ENCODE measurements at places on chromosomes 6 and 20.

GRCh38 chr20:16434062-16434664, 139.1 kb downstream of the KIF16B start:
- no peak for DNase-seq

DNA sequence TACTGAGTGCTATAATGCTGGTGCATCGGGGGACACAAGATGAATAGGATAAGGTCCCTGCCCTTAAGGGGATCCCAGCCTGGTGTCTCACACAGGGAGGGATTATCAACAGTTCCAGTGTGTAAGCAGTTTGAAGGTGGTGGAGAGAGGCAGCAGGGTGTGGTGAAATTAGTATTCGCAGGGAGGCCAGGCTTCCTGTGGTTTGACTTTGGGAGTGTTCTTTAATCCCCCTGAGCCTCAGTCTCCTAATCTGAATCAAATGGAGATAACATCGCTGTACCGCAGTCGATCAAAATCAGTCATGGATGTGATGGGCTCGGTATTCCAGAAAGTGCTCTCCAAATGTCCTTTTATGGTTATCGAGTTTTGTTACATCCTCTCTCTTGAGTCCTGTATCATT, 288.1 kb upstream of the SUPT3H start:
- no peak for DNase-seq

- peak; percentile 84 for DNase-seq
Measured at GRCh38 chr20:38094373-38094891, 60.9 kb downstream of the RPRD1B start.

- DNase-seq = no peak
Measured at GRCh38 chr20:64129146-64129782, 21.9 kb upstream of the NPBWR2 start.

GRCh38 chr6:64602993-64603392, 967.4 kb downstream of the PHF3 start:
- DNase-seq = no peak

GRCh38 chr6:108888745-108889144, 40.5 kb downstream of the ARMC2 start:
- no peak for DNase-seq
